ENCODE measurements at places on chromosomes 3 and 15.

- DNase-seq: no peak
Observed at GRCh38 chr15:93345981-93346380, 257.0 kb upstream of the RGMA start.

DNA sequence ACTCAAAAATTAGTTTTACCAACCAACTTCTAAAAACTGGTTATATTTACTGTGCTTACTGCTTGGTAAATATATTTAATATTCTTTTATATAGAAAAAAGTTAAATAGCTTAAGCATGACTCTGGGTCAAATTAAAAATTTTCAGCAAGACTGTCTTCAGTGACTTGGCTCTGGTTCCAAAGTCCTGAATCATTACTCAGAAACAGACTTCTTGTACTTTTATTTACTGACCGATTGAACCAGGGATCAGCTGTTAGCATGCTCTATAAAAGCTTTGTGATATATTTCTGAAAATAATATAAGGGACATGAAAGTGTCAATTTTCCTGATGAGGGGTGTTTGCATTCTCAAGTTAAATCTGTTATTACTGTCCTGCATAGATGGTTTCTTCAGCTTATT is 164.3 kb downstream of the MCTP2 start:
- DNase-seq: no peak

GRCh38 chr3:134675726-134676256 is 25.0 kb upstream of the KY start:
- no peak for DNase-seq

DNA sequence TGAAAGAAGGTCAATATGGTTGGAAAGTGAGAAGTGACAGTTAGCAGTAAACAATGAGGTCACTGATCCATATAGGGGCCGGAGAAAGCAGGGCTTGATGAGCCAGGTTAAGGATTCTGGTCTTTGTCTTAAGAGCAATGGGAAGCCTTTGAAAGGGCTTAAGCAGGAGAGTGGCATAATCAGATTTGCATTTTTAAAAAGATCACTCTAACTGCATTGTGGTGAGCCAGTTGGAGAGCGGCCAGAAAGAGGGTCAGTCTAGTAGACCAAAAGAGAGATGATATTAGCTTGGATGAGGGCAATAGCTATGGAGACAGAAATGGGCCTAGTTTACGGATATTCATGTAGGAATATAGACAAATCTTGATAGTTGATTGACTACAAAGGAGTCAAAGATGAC is 46.6 kb downstream of the CPNE4 start:
- no peak for DNase-seq

DNA sequence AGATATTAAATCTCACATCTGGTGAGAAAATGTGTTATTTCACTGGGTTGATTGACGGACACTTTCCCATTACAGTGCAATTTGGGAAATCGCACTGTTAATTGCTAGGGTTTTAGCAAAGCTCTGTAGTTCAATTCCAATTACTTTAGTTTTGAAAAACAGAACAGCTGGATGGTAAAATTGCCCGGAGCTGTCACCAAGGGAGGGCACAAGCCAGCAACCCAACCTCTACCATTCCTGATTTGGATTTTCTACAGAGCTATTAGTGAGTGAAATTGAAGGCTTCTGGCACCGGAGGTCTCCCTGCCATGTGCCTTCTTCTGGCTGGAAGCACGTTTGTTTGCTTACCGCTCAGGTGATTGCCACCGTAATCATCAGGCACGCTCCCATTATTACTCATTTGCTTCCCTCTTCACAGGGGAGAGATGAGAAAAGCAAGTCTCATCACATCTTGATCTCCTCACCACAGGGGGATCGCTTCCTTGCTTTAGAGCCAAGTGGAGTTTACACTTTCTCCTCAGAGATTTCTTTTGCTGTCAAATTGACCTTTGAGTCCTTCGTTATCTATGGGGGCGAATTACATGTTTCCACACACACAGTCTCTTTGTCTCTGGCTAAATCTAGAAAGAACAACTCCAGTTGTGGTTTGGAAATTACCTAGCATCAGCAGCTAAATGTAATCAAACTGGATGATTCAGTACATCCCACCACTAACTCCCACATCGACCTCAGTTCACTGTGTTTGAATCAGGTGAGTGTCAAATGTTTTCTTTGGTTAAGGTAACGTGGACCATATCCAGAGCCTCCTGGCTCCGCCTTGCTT is 421.7 kb upstream of the GOLIM4 start:
- DNase-seq: no peak

DNA sequence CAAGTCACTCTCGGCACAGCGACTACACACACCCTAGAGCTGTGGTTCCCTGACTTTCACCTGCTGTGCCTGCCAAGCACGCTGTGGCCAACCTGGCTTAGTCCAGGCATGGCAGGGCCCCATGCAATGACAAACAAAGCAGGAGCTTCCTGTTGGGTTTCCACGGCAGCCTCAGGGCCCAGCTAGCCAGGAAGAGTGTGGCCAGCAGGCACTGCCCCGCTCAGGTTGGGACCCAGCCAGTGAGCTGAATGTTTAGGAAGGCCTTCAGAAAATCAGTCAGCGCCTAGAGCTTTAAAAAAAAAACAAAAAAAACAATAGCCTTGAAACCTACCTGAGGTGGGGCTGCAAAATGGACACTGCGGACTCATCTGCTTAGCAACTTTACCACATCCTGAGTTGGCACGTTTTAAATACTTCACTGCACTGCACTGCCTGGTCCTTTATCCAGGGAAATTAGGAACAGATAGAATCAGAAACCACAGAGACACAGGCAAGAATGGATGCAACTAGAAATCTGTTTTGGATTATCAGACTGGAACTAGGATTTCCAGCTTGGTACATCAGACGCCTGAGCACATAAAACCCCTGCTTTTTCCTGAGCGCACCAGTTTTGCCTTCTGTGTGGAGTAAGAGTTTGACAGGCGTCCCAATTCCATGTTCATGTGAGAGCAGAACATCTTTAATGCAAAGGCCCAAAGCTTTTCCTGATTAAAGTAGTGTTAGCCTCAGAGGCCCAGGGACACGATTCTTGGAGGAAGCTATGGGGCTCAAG is 36.2 kb upstream of the LDHAL6B start:
- DNase-seq: no peak

GRCh38 chr15:63295341-63295740 is 17.9 kb downstream of the APH1B start:
- no peak for DNase-seq

DNA sequence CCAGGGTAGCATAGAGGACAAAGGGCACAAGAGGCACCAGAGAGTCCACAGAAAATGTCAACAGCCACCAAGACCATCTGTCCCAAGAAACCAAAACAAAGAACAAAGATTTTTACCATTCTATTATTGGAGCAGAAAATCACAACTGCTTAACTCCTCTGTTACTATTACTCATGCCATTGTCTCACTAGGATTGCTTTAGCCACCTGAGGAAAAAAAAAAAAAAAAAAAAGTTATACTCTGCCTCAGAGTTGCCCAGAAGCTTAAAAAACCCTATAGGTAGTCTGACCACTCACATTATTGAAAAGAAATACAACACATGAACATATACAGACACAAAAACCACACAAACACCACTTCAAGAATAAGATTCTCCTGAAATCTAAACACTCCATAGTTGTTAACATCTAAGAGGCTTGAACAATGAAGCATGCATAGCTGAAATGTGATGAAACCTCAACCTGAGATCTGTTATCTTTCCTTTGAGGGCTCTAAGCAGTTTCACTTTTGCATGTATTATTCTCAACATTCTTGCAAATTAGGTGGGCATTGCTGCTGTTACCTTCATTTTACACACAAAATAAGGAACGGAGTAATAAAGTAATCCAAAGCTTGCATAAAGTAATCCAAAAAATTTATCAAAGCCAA is 85.4 kb downstream of the IGSF11 start:
- DNase-seq: no peak

GRCh38 chr3:99458013-99458412 is 180.4 kb upstream of the COL8A1 start:
- DNase-seq: no peak

- DNase-seq: no peak
Observed at GRCh38 chr3:142502187-142502985, 54.5 kb upstream of the XRN1 start.

- no peak for DNase-seq
Observed at GRCh38 chr3:135081451-135081850, 286.4 kb downstream of the EPHB1 start.

- no peak for DNase-seq
Observed at GRCh38 chr3:4856136-4856535, 123.1 kb upstream of the BHLHE40 start.

All from mesothelial cell of epicardium (in vitro differentiated cells).